ENCODE measurements at places on chromosomes 6 and 20.

- DNase-seq = no peak
These were observed 285.4 kb downstream of the CLIC5 start for GRCh38 chr6:45730232-45730631.

GRCh38 chr6:53375847-53376246, 27.1 kb upstream of the ELOVL5 start:
- DNase-seq = no peak

GRCh38 chr6:34383161-34383631, 9.3 kb downstream of the NUDT3 start:
- DNase-seq = no peak

- no peak for DNase-seq
These were observed 463.8 kb downstream of the ADGRB3 start for GRCh38 chr6:69098910-69099309.

GRCh38 chr6:27471365-27472115, 1.4 kb downstream of the ZNF184 start:
- DNase-seq = no peak

GRCh38 chr6:113103634-113104361, 753.3 kb upstream of the MARCKS start:
- DNase-seq = no peak

DNA sequence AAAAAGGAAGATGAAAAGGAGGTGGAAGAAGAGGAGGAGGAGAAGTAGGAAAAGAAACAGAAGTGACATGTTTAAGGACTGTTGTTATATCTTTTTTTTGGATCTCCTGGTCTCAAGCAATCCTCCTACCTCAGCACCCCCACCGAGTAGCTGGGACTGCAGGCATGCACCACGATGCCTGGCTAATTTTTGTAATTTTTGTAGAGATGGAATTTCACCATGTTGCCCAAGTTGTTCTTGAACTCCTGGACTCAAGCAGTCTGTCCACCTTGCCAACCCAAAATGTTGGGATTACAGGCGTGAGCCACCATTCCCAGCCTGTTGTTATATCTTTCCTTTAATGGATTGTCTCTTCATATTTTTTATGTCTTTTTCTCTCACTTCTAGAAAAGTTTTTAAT, 19.5 kb upstream of the BCLAF1 start:
- DNase-seq = no peak

- DNase-seq = no peak
These were observed 309.1 kb downstream of the LMBRD1 start for GRCh38 chr6:69487688-69488087.

DNA sequence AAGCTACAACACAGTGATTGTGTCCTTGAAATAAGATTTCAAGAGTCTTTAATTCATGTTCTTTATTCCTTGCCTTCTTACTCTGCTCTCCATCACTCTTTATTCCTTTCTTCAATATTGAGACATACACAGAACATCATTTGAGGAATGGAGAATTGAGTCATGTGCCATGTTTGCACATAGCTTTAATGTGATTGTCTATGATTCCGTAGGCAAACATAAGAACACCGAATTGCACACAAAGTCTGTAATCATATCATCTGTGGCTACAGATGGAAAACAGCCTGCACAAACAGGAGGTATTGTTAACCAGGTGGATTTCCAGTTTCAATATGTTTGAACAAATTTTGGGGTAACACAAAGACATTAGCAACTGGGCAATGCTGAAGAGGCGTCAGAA, 571.6 kb upstream of the GJE1 start:
- DNase-seq = no peak

GRCh38 chr20:63508072-63508768, 9.3 kb upstream of the EEF1A2 start:
- DNase-seq = no peak

GRCh38 chr20:51385646-51386530, 156.6 kb downstream of the NFATC2 start:
- no peak for DNase-seq

DNA sequence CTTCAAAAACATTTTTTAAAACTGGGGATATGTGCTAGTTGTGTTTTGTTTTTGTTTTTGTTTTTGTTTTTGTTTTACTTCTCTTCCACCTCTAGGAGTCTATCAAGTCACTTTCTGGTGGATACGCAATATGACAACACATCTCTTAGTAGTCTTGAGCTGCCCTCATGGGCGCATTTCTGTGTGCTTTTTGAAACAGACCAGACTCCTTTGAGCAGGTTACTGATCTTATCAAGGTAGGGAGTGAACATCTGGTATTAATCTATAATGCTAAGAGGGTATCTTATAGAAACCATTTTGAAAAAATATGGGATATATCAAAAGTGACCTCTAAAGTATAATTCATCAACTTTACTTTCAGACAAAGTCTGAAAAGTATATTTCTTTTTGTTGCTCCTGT, 56.2 kb downstream of the PKIB start:
- DNase-seq = no peak

- DNase-seq = no peak
These were observed 109.7 kb downstream of the FIG4 start for GRCh38 chr6:109800771-109801170.

DNA sequence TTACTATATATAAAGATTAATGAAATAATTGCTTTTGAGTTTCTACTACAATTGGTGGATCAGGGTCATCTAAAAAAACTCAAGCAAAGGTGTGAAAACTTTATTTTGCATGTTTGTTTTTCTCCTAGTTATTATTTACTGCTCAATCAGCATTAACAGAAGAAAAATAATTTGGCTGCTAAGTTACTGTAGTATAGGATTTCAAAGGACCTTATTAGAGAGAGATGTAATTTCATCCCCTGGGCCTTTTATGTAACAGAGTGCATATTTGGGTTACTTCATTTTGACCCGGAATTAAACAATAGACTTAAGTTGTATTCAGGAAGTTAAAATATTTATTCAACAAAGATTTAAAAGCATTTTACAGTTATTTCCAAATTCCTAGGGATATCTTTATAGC, 49.8 kb downstream of the EYA4 start:
- no peak for DNase-seq

DNA sequence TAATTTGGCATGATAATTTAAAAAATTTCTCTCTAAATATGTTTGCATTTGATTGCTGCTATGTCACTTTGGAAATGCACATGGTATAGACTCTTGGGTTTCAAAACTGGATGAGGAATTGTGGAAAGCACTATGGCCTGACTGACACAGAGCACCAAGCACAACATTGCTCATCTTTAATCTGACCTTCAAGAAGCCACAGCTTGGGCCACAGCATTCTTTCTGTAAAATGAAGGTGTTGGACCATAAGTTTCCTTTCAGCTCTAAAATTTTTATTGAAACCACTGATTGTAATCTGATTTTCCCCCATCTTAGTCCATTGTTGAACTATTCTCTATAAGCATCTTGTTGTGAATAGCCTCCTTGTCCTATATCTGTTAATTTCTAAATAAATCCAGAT, 41.0 kb downstream of the QKI start:
- DNase-seq = no peak

GRCh38 chr6:816510-817084, 123.7 kb upstream of the EXOC2 start:
- no peak for DNase-seq

- no peak for DNase-seq
These were observed 172.1 kb upstream of the GGTLC1 start for GRCh38 chr20:24160563-24161281.

- DNase-seq = no peak
These were observed 179.8 kb downstream of the GMPR start for GRCh38 chr6:16418151-16418550.

DNA sequence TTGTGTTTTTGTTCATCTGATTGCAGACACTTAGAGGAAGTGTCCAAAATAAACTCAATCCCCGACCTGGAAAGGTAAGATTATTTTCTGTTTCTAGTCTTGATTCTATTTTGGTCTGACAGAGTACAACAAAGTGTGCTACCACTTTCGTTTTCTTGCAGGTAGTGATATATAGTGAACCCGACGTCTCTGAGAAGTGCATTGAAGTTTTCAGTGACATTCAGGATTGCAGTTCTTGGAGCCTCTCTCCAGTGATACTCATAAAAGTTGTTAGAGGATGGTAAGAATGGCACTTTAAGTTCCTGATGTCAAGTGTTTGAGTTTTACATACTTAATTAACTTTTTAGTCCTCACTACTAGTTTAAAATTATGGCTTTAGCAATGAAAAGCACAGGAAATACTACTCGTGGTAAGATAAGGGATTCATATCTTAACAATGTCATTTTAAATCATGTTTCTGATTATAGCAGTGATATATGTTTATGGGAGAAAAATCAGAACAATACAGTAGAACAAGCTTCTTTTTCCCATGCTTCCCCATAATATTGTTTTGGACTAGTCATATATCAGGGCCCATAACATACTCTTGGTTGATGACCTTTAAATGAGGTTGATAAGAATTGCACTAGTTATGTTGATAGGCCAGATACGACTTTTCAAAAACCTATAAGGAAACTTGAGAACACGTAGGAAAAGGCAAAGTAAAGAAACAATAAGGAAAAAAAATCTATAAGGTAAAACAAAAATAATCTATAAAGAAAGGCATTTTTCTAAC, 104.0 kb downstream of the RTN4IP1 start:
- no peak for DNase-seq

DNA sequence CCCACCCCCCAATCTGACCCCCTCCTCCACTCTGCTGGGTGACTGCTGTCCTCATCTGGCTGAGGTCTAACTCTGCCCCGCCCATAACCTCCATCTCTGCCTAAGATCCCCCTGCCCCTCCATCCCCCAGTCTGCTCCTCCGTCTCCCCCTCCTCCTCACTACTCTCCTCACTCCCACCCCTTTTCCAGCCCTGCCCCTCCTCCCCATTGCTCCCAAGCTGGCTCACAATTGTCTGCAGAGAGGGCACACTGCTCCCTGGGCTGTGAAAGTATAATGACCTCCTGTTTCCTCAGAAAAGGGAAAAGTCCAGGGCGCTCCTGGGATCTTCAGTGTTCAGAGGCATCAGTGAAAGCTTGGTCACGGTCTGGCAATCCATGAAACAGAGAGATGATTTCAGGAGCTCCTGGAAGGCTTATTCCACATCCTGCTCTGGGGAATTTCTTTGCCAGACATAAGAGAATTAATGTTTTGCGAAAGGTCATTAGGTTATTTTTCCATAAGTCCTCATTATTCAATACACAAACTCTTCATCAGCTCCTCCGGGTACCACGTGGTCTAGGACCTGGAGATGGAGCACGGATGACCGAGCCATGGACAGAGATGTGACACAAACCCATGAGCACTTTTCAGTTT, 21.5 kb downstream of the CST5 start:
- no peak for DNase-seq

GRCh38 chr6:14209000-14209399, 91.4 kb downstream of the CD83 start:
- DNase-seq = no peak

GRCh38 chr6:332671-333070, 40.4 kb downstream of the DUSP22 start:
- no peak for DNase-seq

GRCh38 chr20:43442282-43442880, 15.3 kb upstream of the SRSF6 start:
- DNase-seq = no peak

DNA sequence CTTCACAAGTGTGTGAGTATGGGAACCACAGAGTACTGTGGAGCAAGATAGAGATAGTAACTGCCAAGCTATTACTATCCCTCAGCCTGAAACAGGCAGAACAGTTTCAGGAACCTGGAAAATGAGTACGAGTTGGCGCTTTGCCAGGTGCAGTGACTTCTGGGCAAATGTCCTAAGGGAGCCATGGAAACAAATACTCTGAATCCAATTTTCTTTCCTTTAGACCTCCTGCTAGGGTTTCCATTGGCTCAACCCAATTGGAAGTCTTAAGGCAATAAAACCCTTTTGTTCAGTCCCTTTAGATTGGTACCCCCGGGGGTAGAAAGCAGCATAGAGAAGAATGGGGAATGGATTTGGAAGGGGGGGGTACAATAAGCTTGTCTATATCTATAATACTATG, 205.0 kb upstream of the EPHA7 start:
- no peak for DNase-seq

- no peak for DNase-seq
These were observed 60.2 kb downstream of the CTCFL start for GRCh38 chr20:57464642-57465211.

- DNase-seq = no peak
These were observed 10.4 kb downstream of the CD83 start for GRCh38 chr6:14128012-14128411.

DNA sequence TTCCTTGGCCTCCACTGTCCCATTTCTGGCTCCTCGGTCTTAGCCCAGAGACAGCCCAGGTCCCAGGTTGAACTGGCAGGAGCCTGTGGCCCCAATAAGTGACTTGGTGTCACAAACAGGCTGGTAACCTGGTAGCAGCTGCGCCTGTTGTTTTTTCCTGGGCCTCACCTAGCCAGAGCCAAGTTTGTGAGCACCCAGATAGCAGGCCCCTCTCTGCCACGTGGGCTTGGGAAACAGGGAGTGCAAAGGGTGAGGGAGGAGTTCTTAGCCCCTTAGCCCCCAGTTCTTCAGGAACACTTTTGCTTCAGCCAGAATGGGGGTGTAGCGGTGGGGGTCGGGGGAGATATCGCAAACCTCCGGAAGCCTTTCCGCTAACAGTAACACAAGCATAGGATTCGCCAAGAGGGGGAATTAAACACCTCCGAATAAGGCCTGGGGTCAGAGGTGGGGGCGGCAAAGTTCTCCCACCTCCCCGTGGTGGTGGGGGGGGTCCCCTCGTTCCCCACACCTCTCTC, 760 bp downstream of the C6orf132 start:
- DNase-seq = no peak

DNA sequence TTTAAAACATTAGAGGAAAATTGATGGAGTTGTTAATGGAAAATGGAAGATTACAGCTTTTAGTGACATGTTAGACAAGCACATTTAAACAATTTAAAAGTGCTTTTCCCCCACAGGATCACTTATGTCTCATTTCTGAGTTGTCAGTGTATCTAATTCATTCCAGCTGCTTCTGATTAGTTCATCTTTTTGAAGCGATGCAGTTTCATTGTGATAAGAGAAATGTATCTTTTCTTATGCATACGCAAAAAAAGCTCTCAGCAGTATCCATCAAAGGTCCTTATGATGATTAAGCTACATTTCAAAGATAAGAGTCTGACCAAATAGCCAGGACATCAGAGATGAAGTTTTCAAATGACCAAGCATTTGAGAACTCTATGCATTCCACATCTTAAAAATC, 572.6 kb upstream of the SYNCRIP start:
- no peak for DNase-seq

DNA sequence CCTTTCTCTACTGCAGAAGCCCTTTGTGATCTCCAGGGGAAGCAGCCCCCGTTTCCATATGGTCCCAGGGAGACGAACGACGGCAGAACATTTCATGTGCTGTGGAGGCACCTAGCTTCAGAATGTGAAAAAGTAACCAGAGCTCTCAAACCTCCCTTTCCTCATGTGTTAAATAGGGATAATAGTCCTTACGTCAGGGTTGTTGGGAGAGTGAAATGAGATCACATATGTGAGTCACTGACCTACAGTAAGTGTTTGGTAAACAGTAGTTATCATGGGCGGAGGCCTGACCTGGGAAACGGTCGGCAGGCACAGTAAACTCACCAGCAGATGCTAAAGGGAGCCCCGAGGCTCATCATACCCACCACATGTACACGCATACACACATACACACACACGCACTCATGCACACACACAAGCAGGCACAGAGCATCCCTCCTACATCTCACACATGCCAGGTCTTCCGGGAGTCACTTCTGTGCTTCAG, 89.7 kb downstream of the LY86 start:
- DNase-seq = no peak

Measured in stimulated activated CD8-positive, alpha-beta memory T cell treated with anti-CD3 and anti-CD28 coated beads, Interleukin-7, amount 100 ng/mL, for 1 hour (primary cell).